ENCODE measurements at places on chromosomes 1 and 21. TPM values are rescaled to one million over a fixed set of nuclear protein-coding genes. Genes with fewer than 3 reads are reported as not detected.

Gene UMODL1
- total RNA-seq = not detected

Gene GJA4
- total RNA-seq = not detected

Gene OR2M3
- not detected for total RNA-seq

Gene TMEM234
- 13.7 TPM for total RNA-seq

Gene NR1I3
- not detected for total RNA-seq
